ENCODE measurements at places on chromosomes 5 and 9.

- DNase-seq, result no peak
Observed at GRCh38 chr5:36696059-36696673, 89.8 kb downstream of the SLC1A3 start.

- no peak for DNase-seq
Observed at GRCh38 chr5:111254613-111255012, 30.4 kb downstream of the CAMK4 start.

DNA sequence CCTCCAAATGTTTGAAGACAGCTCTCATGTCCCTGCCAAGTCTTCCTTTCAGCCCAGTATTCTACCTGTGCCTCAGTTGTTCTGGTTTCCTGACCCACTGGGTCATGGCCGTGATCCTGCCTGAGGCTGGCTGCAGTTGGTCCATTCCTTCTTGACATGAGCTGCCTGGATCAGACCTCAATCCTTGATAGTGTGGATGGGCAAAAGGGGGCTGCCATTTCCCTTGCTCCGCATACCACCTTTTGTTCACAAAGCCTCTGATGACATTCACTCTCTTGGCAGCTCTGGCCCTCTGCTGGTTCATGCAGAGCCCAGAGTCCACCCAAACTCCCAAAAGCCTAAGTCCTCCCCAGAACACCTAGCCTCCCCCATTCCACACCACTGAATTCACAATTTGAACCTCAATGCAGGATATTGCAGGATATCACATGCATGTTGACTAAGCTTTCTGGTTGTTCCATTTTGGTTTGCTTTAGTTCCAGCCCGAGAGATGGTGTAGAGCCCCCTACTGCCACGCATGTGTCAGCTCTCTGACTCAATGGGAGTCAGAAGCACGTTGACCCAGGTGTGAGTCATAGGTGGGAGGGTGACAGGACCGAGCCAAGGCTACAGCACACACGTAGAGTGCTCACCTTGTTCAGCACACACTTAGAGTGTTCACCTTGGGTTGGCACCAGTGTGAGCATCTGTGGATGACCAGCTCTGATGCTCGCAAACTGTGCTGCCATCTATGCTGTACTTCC lies 137.2 kb downstream of the MTX3 start:
- DNase-seq, result no peak

- DNase-seq, result no peak
Observed at GRCh38 chr9:100472788-100473275, at the start of gene TMEFF1. Gene TMEFF1 (plus strand): TSS chr9:100473149. CDS start chr9:100473545, 396 bp downstream.

DNA sequence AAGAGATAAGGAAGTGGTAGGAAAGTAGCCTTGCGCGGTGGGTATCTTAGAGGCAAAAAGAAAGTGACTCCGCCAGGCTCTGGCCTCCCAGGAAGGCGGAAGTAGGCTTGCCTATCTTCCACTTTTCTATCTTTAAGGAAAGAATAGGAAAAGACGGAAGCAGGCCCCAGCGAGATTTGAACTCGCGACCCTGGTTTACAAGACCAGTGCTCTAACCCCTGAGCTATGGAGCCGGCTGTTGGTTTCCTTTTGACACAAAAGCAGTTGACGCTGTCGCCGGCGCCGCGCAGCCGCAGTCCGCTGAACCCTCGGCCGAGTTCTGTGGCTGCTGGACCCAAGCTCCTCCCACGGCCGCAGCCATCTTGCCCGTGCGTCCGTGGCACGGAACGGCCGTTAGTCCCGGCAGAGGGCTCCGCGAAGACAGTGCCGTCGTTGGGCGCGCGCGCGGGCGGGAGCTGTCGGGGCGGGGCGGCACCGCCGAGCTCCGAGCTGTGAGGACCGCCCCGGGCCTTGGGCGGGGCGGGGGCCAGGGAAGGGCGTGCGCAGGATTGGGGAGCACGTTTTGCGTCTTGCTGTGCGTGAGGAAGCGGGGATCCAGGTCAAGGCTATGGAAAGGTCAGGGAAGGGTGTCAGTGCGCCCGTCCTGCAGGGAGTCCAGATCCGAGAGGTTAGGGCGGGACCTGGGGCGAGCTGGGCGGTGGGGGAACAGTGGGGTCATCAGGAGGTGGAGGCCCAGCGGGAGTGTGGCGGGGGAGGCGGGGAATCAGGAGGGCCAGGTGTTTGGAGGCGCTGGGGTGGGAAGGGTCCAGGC lies 13.3 kb downstream of the TRIM7 start:
- no peak for DNase-seq

GRCh38 chr5:151896031-151896691 lies 28.5 kb downstream of the GLRA1 start:
- DNase-seq, result no peak

- DNase-seq, result no peak
Observed at GRCh38 chr5:136703036-136703435, 337.7 kb upstream of the TRPC7 start.

- DNase-seq, result no peak
Observed at GRCh38 chr9:80952363-80952922, 736.9 kb downstream of the TLE1 start.

- no peak for DNase-seq
Observed at GRCh38 chr5:103345461-103345860, 86.9 kb downstream of the MACIR start.

DNA sequence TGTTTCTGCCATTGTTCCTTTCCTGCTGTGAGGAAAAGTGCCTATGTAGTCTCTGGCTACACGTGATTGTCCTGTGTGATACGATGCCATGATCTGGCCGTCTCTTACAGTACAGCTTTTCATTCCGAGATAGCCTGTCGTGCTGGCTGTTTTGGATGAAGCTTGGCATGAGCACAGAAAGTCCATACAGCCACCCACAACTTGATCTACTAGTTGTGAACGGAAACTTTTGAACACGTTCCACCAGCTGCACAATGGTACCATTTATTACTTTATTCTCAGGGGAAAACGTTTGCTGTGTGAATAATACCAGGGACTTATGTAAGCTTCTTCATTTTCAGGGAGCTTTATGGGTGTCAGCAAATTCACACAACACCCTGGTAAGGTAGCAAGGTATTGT lies 217.6 kb upstream of the ANKRD55 start:
- no peak for DNase-seq

DNA sequence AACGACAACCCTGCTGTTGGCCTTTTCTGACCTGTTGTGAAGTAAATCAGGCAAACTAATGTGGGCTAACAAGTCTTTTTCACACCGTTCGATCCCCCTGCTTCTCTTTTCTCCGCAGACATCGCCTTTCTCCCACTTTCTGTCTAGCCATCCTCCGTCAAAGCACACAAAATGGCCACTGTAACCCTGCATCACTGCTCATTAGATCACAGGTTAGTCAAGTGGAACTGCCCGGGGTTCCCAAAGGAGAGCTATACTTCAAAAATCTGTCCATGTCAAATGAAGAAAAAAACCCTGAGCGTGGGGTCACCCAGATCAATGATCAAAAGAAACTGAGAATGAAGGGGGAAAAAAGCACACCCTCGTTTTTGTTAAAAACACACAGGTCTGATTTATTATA lies 212.1 kb downstream of the ARL15 start:
- no peak for DNase-seq

- no peak for DNase-seq
Observed at GRCh38 chr5:22542340-22542739, 310.8 kb downstream of the CDH12 start.

- no peak for DNase-seq
Observed at GRCh38 chr9:127975376-127976315, 5.1 kb downstream of the EEIG1 start.

DNA sequence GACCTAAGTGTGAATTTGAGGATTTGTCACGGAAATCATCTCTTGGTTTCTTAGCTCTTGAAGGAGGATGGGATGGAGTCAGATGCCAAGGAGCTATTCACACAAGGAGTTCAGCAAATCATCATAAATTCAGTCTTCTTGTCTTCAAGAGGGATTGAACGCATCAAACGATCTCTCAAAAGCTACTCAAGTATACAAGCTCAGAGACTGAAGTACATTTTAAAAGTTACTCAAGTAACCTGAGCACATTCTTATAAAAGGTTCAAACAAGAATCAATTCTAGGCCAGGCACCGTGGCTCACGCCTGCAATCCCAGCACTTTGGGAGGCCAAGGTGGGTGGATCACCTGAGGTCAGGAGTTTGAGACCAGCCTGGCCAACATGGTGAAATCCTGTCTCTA lies 21.1 kb upstream of the GOLPH3 start:
- DNase-seq, result no peak

- DNase-seq, result no peak
Observed at GRCh38 chr9:33950371-33950770, 98.3 kb downstream of the UBAP2 start.

DNA sequence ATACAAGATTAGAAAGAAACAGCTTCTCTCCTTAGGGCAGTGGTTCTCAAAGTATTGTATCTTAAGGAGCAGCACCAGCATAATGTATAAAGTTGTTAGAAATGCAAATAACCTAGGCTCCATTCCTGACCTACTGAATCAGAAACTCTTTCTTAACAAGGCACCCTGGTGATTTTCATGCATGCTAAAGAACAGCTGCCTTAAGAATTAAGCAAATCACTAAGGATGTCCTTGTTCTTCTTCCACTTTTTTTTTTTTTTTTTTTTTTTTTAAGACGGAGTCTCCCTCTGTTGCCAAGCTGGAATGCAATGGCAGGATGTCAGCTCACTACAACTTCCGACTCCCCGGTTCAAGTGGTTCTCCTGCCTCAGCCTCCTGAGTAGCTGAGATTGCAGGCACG lies 1095.2 kb upstream of the EDIL3 start:
- no peak for DNase-seq

DNA sequence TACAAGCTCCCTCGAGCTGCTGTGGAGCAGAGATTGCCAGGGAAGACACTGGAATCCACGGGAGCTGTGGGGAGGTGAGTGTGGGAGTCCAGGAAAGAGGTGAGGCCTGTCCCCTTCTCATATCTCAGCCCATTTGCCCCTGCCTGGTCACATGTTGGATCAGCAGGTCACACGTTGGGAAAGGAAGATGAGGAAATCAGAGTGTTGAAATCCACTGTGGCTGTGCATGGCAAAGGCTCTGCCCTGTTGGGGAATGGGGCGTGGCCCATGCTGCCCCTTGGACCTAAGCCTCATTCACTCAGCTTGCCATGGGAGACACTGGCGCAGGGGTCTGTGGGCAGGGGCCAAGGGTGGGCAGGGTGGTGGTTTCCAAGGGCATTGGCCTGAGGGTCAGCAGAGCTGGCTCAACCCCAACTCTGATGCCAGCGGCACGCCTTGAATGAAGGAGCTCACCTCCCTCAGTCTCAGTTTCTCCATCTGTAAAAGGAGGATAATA lies 85.4 kb upstream of the CPEB4 start:
- DNase-seq, result no peak

DNA sequence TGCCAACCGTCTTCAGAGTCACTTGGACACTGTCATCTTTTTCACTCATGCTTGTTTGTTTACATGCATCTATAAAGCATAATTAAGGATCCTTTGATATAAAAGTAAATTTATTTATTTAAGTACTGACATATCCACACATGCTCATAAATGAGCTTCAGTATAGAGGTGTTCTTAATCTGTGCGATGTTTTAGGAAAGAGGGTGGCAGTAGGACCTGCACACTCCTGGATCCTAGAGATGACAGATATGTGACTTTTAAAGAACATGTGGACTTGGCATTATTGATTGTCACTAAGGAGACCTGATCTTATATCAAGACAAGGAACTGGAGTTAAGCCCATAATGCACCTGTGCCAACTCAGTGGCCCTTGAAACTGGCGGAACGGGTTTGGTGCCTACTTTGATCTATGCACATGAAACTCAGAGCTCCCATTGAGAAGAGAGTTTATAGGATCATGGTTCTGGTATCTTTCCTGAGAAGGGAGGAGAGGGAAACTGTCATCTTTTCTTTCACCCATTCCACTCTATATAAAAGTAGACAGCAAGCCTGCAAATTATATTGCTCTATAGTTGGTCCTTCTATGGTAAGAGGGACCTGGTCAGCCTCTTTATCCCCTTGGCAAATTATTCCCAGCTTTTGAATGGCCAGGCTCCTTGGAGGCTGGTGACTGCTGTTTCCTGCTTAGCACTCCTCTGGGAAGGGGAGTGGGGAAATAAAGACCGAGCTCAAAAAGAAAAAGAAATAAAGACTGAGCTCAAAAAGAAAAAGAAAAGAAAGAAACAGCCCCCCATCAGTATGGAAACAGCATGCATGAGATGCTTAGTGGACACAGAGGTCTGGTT lies 57.8 kb upstream of the LIFR start:
- DNase-seq, result no peak

- no peak for DNase-seq
Observed at GRCh38 chr9:17807613-17808282, 228.9 kb downstream of the SH3GL2 start.

DNA sequence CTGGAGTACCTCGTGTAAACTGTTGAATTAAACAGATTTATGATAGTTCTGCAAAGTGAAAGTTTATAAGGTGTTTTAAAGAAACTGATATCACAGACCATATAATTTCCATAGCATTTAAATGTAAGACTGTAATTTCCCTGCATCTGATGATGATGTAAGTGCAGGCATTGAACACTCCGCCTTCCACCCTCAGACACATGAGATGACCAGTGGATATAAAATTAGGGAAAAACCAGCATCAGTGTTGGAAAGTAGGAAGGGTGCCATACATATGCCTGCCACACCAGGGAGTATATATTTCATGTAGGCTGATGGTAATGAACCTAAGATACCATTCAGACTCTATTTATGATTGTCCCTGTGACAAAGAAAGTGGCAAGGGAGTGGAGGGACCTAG lies 519.2 kb downstream of the ACTL7B start:
- no peak for DNase-seq

GRCh38 chr5:135487839-135488514 lies 35.8 kb upstream of the TIFAB start:
- DNase-seq, result no peak

- DNase-seq, result no peak
Observed at GRCh38 chr5:101977729-101978345, 318.2 kb downstream of the SLCO4C1 start.

- DNase-seq, result no peak
Observed at GRCh38 chr9:101271102-101271501, 113.7 kb downstream of the BAAT start.

- no peak for DNase-seq
Observed at GRCh38 chr9:6149315-6149714, 66.3 kb upstream of the IL33 start.

DNA sequence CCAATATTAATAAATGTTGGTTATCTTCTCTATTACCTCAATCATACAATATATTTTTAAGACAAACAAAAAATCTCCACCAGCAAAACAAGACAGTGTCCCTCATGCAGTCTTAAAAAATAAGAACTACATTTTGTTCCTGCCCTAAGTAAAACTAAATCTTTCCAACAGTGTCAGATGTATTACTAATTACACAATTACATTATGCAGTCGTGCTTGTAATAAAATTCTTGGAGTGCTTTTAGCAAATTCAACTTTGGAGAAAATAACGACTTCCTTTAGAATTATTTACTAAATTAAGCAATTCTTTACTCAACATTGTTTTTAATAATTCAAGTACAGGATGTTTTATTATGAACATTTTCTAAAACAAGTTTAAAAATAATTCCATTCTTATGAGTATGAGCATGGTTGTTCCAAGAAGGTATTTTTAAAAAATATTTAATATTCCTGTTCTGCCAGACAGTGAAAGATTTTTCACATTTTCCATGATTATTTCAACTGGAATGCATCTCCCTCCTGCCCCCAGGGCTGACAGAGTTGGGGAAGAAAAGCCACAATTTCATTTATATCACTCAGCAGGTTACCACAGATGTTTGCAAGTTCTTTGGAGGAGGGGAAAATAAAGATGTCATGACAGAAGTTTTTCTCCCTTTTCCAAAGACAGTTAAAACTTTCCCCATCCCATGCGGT lies 137.9 kb downstream of the FAM114A2 start:
- no peak for DNase-seq

Measured in cortex of kidney (tissue), 1 donor.